Type B pancreatic cell (in vitro differentiated cells): ENCODE measurements at places on chromosomes 7 and 10. TPM values are rescaled to one million over a fixed set of nuclear protein-coding genes. Genes with fewer than 3 reads are reported as not detected.
A peak's percentile ranks its signal among the peaks of the same experiment; 100 is the strongest.

- no peak overlapping the region for H3K27ac ChIP-seq
- H3K4me1 ChIP-seq: no peaks in the 10 kb centered on the region
- H3K36me3 ChIP-seq: peaks cover 2% of the 10 kb centered on the region
Observed at GRCh38 chr10:10513067-10513466, 504.6 kb upstream of the CELF2 start.

- H3K27ac ChIP-seq: no peak overlapping the region
- H3K27me3 ChIP-seq: no peaks in the 10 kb centered on the region
- DNase-seq: no peak
- no peaks in the 10 kb centered on the region for H3K36me3 ChIP-seq
- no peak overlapping the region for H3K4me3 ChIP-seq
Observed at GRCh38 chr7:152624228-152624627, 51.7 kb downstream of the XRCC2 start.

DNA sequence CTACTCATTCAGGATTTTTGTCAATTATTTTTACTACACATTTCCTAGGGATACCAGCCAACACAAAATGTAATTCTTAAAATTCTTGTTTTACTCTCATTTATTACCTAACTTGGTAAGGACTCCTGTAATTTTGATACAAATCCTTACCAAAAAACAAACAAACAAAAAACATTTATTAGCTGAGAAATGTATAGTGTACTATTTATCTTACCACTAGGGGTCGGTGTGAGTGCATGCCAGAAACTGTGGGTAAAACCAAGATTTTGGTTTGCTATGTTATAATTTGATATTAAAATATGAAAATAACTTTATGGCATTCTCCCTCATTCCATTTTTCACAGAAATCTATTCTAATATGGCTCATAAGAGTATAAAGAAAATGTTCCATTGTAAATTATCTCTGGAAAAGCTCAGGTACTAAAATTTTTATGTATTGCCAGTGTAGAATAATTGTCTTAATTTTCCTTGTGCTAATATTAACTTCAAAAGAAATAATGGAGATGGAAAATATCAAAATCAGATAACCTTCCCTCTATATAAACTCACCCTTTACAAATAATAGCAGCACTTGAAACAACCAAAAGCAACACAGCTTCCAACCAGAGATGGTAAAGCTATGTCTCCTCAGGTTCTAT lies 290.8 kb upstream of the PCDH15 start:
- no peak overlapping the region for H3K4me3 ChIP-seq
- H3K36me3 ChIP-seq: no peaks in the 10 kb centered on the region
- no peak overlapping the region for H3K27ac ChIP-seq
- no peak for DNase-seq

GRCh38 chr7:116180302-116180701 lies 30.0 kb upstream of the TES start:
- H3K4me1 ChIP-seq: no peaks in the 10 kb centered on the region
- H3K27ac ChIP-seq: no peak overlapping the region
- H3K27me3 ChIP-seq: no peaks in the 10 kb centered on the region
- peaks cover 1% of the 10 kb centered on the region for H3K36me3 ChIP-seq

DNA sequence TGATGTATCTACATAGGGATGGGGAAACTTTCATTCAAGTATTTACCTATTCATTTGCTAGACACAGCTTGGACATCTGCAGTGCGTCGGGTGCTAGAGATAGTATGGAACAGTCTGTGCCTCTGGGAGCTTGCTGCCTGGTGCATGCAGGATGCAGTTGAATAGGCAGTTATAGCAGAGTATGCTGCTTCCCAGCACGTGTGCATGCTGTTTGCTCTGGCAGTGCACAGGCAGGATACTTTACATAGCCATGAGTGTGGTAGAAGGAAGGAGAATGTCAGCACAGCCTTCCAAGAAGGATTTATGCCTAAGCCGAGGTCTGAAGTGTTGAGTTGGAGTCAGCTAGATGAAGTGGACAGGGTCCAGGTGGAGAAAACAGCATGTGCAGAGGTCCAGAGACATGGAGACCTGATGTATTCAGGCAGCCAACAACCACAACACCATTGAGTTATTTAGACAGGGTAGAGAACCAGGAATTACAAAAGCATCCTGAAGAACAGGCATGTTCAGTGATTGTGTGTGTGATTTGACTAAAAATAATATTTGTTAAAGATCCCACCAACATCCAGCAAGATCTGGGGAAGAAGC lies 8.1 kb downstream of the MAP3K8 start:
- peaks cover 32% of the 10 kb centered on the region for H3K4me1 ChIP-seq
- H3K27ac ChIP-seq: no peak overlapping the region
- H3K4me3 ChIP-seq: peak overlapping the region; percentile 18
- DNase-seq: no peak
- no peaks in the 10 kb centered on the region for H3K27me3 ChIP-seq

DNA sequence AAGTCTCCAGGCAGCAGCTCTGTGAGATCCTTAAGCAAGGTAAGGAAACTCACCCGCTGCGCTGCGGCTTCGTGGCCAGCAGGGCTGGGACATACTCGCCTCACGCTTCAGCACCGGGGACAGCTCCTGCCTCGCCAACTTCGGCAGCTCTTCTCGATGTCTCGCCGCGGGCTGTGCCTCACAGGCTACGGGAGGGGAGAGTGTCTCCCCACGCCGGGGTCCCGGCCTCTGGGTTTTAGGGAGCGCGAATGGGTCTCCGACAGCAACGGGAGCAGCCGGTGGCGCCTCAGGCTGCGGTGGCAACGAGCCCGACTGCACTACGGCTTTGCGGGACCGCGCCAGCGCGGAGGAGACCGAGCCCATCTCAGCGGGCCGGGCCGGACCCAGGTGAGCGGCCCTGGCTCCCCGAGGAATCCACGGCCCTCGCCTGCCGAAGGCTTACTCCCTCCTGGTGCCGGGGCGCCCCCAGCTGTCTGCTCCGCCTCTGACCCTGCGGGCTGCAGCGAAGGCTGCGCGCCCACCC lies 62.4 kb downstream of the LSM5 start:
- no peak overlapping the region for H3K27ac ChIP-seq
- DNase-seq: peak; percentile 91
- H3K27me3 ChIP-seq: peaks cover 79% of the 10 kb centered on the region
- no peaks in the 10 kb centered on the region for H3K36me3 ChIP-seq

DNA sequence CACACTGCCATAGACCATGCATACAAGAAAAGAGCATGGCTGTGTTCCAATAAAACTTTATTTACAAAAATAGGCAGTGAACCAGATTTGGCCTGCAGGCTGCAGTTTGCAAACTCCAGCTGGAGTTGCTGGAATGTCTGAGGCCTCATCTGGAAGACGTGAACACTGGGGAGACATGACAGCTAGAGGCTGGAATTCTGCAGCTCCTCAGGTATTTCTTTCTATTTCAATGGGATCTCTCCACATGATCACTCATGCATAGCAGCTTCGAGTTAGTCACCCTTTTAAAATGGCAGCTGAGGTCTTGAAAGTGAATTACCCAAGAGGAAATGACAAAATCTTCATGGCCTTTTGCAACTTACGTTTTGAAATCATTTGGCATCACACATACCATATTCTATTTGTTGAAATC lies 52.6 kb upstream of the BET1 start:
- no peak overlapping the region for H3K27ac ChIP-seq
- H3K4me1 ChIP-seq: no peaks in the 10 kb centered on the region
- no peaks in the 10 kb centered on the region for H3K36me3 ChIP-seq
- peaks cover 2% of the 10 kb centered on the region for H3K27me3 ChIP-seq

GRCh38 chr10:86747796-86748581 lies 8.4 kb upstream of the BMPR1A start:
- peaks cover 9% of the 10 kb centered on the region for H3K36me3 ChIP-seq
- no peak for DNase-seq
- H3K27me3 ChIP-seq: no peaks in the 10 kb centered on the region
- no peak overlapping the region for H3K27ac ChIP-seq
- H3K4me1 ChIP-seq: peaks cover 14% of the 10 kb centered on the region

GRCh38 chr10:121865554-121865953 lies 62.3 kb downstream of the ATE1 start:
- peaks cover 18% of the 10 kb centered on the region for H3K4me1 ChIP-seq
- H3K27me3 ChIP-seq: no peaks in the 10 kb centered on the region
- H3K4me3 ChIP-seq: no peak overlapping the region

GRCh38 chr10:48894911-48895802 lies 44.5 kb downstream of the LRRC18 start:
- H3K4me1 ChIP-seq: no peaks in the 10 kb centered on the region
- H3K4me3 ChIP-seq: no peak overlapping the region
- H3K27ac ChIP-seq: no peak overlapping the region
- no peaks in the 10 kb centered on the region for H3K36me3 ChIP-seq

- no peaks in the 10 kb centered on the region for H3K36me3 ChIP-seq
- no peak overlapping the region for H3K4me3 ChIP-seq
- DNase-seq: no peak
Observed at GRCh38 chr7:57202274-57202673, 70.0 kb upstream of the ZNF479 start.

- H3K36me3 ChIP-seq: no peaks in the 10 kb centered on the region
- no peak for DNase-seq
- no peaks in the 10 kb centered on the region for H3K4me1 ChIP-seq
- no peak overlapping the region for H3K4me3 ChIP-seq
- H3K27me3 ChIP-seq: no peaks in the 10 kb centered on the region
- no peak overlapping the region for H3K27ac ChIP-seq
Observed at GRCh38 chr10:25573316-25573715, 360.7 kb upstream of the MYO3A start.

DNA sequence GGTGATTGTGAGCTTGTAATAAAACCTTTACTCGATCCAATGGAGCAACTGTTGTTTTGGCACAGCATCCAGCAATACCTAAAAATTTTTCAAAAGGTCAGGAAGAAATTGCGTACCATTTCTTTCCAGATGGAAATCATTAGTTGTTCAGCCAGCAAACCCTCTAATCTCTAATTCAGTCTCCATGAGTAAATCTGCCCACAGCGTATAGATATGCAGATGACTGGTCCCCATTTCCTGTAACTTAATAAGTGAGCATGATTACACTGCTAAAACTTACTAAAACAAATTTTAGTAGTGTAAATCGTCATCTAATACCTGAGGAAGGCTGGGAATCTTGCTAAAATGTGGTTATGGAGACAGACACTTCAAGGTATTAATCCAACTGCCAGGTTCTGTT lies 10.6 kb downstream of the SLC25A16 start:
- DNase-seq: no peak
- peak overlapping the region; percentile 33 for H3K27ac ChIP-seq
- no peaks in the 10 kb centered on the region for H3K36me3 ChIP-seq

DNA sequence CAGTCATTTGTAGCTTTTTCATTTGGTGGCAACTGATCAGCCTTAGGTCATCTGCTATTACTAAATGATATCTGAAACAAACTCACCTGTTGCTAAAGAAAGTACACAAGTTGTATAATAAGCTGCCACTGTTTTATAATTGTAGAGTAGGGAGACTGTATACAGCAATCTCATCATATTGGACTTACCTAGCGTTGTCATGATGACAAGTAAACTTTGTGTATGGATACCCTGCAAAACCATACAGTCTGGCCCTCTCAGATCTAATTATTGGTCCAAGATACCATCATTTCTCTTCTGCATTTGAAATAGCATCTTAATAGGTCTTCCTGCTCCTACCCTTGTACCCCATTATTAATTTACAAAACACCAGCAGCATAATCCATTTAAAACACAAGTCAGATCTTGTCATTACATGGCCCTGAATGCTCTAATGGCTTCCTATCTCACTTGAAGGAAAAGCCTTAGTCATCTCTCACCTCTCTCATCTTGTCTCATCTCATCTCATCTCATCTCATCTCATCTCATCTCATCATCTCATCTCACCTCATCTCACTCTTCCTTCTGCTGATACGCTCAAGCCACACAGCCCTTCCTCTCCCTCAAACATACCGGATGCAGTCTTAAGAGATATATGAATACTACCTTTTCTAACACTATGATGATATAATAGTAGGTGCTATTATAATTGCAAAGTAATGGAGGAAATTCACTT lies 540.6 kb downstream of the MDFIC start:
- H3K27me3 ChIP-seq: no peaks in the 10 kb centered on the region
- H3K4me3 ChIP-seq: no peak overlapping the region
- no peak for DNase-seq
- H3K27ac ChIP-seq: no peak overlapping the region

GRCh38 chr10:110881905-110882304 lies 10.2 kb downstream of the PDCD4 start:
- no peak overlapping the region for H3K4me3 ChIP-seq

- no peaks in the 10 kb centered on the region for H3K36me3 ChIP-seq
- H3K27ac ChIP-seq: no peak overlapping the region
- H3K4me1 ChIP-seq: no peaks in the 10 kb centered on the region
- DNase-seq: no peak
- peaks cover 11% of the 10 kb centered on the region for H3K27me3 ChIP-seq
Observed at GRCh38 chr10:84063440-84063839, 75.9 kb upstream of the GHITM start.

DNA sequence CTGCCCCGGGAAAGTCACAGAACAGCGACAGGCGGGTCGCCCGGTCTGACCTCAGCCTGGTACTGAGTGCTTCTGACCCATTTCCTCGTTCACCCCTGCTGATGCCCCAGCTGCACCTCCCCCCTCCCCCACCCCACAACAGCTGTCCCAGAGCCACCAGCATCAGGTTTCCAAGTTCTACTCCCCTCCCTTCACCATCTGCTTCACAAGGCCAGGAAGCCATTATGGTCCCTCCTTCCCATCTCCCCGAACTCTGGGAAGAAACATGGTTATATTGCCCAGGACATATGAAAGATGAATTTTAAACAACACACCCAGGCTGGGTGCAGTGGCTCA lies 301.9 kb upstream of the GALNT17 start:
- no peak for DNase-seq
- H3K27me3 ChIP-seq: peaks cover 19% of the 10 kb centered on the region
- H3K4me1 ChIP-seq: peaks cover 9% of the 10 kb centered on the region
- H3K4me3 ChIP-seq: no peak overlapping the region
- no peaks in the 10 kb centered on the region for H3K36me3 ChIP-seq

DNA sequence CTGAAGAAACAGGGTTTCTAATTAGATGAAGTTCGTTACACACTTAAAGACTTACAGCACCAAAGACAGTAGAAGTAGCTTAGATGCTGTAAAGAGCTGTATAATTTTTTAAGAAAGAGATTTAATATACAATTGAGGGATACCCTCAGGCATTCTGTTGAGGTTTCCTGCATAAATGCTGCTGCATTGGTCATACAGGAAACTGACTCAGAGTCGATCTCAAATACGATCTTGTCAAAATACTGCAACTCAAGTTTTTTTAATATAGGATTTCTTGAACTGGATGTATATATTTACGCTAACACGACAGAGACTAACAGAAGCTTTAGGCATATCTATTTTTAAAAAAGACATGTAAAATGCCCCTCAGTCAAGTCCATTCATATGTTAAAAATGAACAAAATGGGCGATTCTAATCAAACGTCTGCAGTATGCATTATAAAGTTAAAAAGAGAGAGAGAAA lies 2.4 kb upstream of the ARID5B start:
- DNase-seq: no peak
- no peaks in the 10 kb centered on the region for H3K27me3 ChIP-seq
- peak overlapping the region; percentile 92 for H3K4me3 ChIP-seq

Gene NKX1-2
- total RNA-seq: 0.29 and 0.48 TPM in 2 replicates

Gene SHOC2
- total RNA-seq: 38.7 and 44.3 TPM in 2 replicates

Gene FAM131B
- total RNA-seq: 2.1 and 6.5 TPM in 2 replicates

Gene AGR2
- total RNA-seq: 116 and 179 TPM in 2 replicates

Gene HKDC1
- total RNA-seq: 2.4 and 8.0 TPM in 2 replicates

Gene MYO1G
- 0.52 and 0.53 TPM in 2 replicates for total RNA-seq

Gene SPDYE9
- total RNA-seq: not detected in 2 replicates

Gene AZGP1
- 0.50 and 0.60 TPM in 2 replicates for total RNA-seq

Gene CRCP
- 28.6 and 29.0 TPM in 2 replicates for total RNA-seq

Gene CLRN3
- total RNA-seq: 2.2 and 6.6 TPM in 2 replicates
